ENCODE measurements at places on chromosomes 3 and 15. TPM values are rescaled to one million over a fixed set of nuclear protein-coding genes. Genes with fewer than 3 reads are reported as not detected.

The GOLGA8J gene
- not detected for total RNA-seq

- no peak for DNase-seq
These were observed 16.9 kb downstream of the FAM43A start for GRCh38 chr3:194702545-194702944.

The TNNC1 gene
- not detected for total RNA-seq

The RBP2 gene
- not detected for total RNA-seq

DNA sequence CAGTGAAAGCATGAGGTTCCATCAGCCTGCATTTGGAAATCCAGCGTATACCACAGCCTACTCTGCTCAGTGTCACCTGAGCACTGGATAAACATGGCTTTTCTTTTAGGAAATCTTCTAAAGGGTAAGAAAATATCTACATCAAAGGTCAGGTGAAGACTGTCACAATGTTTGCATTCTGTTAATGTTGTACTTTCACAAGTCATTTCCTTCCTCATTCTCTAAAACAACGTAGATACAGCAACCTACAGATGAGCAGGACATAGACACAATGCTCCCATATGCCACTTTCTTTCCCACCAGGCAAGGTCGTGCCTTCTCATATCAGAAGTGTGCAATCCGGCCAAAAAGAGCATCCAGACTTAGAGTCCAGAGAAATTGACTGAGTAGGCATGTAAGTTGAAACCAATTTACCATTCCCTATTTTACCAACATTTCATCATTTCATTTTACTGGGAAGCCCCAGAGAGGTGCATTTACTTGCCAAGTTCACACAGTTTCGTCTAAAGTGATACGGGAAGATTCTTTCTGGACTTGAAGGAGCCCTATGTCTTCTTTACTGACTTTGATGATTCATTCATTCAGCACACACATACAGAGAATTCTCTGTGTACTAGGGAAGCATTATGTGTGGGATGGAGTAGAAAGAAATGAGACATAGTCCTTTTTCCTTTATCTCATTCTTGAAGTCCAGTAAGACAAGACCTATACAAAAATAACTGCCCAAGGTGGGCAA is 30.6 kb upstream of the LPP start:
- DNase-seq = no peak

The TRAIP gene
- total RNA-seq = 3.2 TPM

The ISL2 gene
- total RNA-seq = 0.90 TPM

DNA sequence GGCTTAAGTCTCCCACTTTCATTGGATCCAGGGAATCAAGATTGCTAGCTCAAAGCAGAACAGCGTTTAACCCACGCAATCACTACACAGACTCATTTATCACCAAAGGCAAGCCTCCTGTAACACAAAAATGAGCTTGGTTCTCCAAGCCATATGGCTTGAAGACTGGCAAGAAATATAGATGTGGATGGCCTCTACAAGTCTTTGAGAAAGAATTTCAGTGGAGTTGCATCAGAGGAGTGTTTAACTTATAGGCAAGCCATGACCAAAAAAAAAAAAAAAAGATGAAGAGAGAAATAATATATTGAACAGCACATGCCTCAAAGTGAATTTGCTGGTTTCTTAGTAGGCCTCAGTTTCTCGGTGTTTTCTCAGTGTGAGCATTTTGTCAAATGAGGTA is 27.3 kb downstream of the PDZRN3 start:
- DNase-seq = no peak

The FRG2C gene
- not detected for total RNA-seq

- DNase-seq = no peak
These were observed 7.4 kb downstream of the NOX5 start for GRCh38 chr15:69021895-69022294.

The RRP9 gene
- 18.6 TPM for total RNA-seq

- DNase-seq = peak; percentile 25
These were observed 31.6 kb upstream of the GATA2 start for GRCh38 chr3:128524374-128525299.

DNA sequence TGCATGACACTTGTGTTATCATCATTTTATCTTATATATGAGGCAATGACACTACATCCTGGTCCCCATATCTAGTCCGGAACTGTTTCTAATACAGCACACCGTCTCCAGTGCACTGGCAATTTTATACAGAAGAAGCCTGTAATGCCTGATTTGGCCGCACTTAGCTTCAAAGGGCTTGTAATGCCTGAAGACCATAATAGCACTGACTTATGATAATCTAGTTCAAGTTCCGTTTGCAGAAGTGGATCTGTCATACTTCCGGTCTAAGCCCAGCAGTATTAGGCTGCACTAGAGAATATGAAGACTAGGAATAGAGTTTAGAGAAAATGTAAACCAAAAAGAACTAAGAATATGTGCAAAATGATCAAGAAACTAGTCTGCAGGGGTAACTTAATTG is 1.3 kb downstream of the BNIP2 start:
- peak; percentile 6 for DNase-seq

DNA sequence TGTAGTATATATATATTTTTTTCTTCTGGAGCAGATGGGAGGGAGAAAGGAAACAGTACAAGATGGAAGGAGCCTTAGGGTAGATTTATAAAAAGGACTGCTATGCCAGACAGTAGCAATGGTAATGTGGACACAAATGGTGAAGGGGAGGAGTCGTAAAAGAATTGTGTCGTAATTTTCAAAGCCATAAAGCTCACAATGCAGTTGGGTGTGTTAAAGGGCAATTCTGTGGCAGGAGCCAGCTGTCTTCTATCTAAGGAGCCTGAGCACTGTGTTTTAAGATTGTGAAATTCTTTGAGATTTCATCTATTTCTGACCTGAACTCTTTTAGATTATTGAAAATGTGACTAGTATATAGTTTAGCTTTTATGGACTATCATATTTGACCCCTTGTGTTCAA is 58.9 kb downstream of the CNOT10 start:
- no peak for DNase-seq

DNA sequence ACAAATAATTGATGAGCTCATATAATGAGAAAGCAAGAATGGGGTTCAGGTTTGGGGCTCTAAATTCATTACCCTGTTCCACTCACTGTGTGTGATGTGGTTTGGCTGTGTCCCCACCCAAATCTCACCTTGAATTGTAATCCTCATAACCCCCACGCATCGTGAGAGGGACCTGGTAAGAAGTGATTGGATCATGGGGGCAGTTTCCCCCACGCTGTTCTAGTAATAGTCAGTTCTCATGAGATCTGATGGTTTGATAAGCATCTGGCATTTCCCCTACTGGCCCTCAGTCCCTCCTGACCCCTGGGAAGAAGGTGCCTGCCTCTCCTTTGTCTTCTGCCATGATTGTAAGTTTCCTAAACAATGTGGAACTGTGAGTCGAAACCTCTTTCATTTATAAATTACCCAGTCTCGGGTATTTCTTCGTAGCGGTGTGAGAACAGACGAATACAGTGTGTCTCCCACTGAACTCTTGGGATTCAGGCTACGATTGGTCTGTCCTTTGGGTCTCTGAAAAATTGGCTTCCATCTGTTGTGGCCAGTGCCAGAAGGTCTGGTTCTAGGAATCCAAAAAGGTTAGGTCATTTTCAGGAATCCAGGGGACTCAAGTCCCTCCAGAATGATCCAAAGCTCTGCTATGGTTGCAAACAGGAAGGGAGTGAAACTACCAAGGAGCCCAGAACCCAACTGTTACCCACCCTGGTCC is 87.7 kb downstream of the XXYLT1 start:
- no peak for DNase-seq

- DNase-seq = no peak
These were observed 12.7 kb downstream of the LCMT2 start for GRCh38 chr15:43317566-43318184.

GRCh38 chr3:46422617-46423016 is 15.6 kb downstream of the CCRL2 start:
- DNase-seq = no peak

- peak; percentile 72 for DNase-seq
These were observed 105.1 kb upstream of the GALNT15 start for GRCh38 chr3:16069149-16069922.

DNA sequence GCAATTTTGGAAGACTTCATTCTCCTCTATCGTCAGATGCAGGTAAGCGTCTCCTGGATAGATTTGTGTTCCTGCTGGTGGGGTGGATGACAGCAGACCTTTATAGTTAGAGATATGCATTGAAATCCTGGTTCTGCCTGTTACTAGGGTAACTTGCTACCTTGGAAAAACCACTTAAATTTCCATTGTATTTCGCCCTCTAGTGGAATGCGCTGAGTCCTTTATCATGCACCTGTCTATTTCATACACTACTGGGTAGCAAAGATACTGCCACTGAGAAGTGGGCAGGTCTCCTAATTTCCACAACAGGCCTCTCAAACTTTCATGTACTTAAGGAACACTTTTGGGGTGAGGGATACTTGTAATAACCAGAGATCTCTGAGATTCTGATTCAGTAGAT is 209.5 kb upstream of the SUCLG2 start:
- peak; percentile 48 for DNase-seq

- peak; percentile 95 for DNase-seq
These were observed 548.2 kb downstream of the FOXP1 start for GRCh38 chr3:71035314-71035713.

The FGF7 gene
- not detected for total RNA-seq

DNA sequence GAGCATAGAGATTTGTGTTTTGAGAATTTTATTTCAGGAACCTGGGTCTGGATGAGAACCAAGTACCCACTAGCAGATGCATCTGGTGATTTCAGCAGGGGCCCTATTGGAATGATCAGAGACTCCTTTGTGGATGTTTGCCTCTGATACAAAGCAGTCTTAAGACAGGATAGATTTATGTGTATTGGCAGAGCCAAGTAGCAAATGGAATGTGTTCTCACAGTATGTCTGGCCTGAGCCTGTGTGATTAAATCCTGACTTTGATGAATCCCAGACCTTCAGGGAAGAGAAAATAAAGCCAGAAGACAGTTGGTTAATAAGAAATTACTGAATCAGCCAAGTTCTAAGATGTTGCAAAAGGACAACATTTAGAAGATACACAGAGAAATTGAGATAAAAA is 755.5 kb upstream of the SEMA6D start:
- no peak for DNase-seq

- no peak for DNase-seq
These were observed 7.6 kb downstream of the TEX264 start for GRCh38 chr3:51678641-51679040.

GRCh38 chr3:168591587-168591986 is 495.9 kb upstream of the GOLIM4 start:
- DNase-seq = no peak

GRCh38 chr3:172903642-172904320 is 153.3 kb downstream of the ECT2 start:
- no peak for DNase-seq

- no peak for DNase-seq
These were observed 188.4 kb downstream of the SATB1 start for GRCh38 chr3:18236726-18237125.

- no peak for DNase-seq
These were observed 95.2 kb downstream of the KBTBD8 start for GRCh38 chr3:67093305-67093704.

The GNAT1 gene
- under 0.01 TPM for total RNA-seq

The CCDC191 gene
- total RNA-seq = 1.1 TPM

GRCh38 chr3:128808672-128809071 is 70.7 kb upstream of the ACAD9 start:
- DNase-seq = no peak

DNA sequence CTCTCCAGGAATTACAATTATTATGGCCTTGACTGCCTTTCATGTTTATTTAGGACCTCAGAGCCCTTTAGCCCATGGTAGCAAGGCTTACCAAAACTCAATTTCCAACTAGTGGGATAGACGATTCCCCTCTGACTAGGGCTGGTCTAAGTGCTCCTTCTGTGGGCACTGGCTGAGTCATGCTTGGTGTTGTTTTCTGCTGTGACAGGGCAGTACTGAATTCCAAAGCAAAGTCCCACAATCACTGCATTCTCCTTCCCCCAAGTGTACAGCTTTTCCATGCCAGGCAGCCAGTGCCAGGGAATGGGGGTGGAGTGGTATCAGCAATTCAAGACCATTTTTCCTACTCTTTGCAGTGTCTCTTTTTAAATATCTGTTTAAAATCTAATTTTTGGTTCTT is 509.0 kb upstream of the NECTIN3 start:
- no peak for DNase-seq

The RAD51 gene
- 3.7 TPM for total RNA-seq

The PIGZ gene
- 4.6 TPM for total RNA-seq

GRCh38 chr15:45645026-45645980 is 10.5 kb downstream of the SQOR start:
- DNase-seq = peak; percentile 50

The TMEM42 gene
- total RNA-seq = 9.6 TPM

DNA sequence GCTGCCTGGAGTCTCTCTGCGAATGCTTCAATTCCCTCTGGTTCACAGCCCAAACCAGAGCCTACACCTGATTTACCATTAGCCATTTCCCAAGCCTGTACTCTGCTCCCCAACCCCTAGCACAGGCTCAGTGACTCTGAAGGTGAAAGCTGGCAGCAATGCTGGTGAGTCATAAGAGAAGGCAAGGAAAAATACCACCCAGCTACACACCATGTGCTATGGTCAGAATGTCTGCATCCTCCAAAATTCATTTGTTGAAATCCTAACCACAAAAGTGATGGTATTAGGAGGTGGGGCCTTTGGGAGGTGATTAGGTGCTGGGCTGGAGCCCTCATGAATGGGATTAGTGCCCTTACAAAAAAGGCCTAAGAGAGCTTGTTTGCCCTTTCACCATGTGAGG is 117.1 kb upstream of the TJP1 start:
- no peak for DNase-seq

The IGF2BP2 gene
- 26.8 TPM for total RNA-seq

DNA sequence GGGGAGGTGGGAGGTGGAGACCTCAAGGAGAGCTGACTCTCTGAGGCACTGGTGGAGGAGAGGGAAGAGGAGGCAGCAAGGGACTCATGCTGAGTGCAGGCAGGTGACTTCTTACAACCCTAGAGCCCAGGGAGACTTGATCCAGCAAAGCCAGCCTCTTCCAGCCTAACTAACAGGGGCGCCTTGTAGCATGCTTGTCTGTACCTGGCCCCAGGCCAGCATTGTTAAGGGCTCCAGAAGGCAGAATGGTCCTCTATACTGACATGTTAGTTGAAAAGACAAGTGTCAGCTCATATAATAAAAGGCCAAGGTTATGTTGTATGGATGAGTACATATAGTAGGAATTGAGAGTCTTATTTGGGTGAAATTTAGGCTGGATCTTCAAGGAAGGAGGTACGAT is 65.4 kb downstream of the CHDH start:
- DNase-seq = no peak

GRCh38 chr3:41987627-41988026 is 25.7 kb upstream of the ULK4 start:
- DNase-seq = no peak

- peak; percentile 85 for DNase-seq
These were observed 120.5 kb downstream of the XXYLT1 start for GRCh38 chr3:195150181-195151118.

GRCh38 chr15:90058775-90059174 is 43.5 kb downstream of the IDH2 start:
- DNase-seq = no peak

- DNase-seq = peak; percentile 75
These were observed 14.1 kb downstream of the RNF123 start for GRCh38 chr3:49703443-49703927.
